ENCODE measurements at places on chromosomes 2 and 18.

DNA sequence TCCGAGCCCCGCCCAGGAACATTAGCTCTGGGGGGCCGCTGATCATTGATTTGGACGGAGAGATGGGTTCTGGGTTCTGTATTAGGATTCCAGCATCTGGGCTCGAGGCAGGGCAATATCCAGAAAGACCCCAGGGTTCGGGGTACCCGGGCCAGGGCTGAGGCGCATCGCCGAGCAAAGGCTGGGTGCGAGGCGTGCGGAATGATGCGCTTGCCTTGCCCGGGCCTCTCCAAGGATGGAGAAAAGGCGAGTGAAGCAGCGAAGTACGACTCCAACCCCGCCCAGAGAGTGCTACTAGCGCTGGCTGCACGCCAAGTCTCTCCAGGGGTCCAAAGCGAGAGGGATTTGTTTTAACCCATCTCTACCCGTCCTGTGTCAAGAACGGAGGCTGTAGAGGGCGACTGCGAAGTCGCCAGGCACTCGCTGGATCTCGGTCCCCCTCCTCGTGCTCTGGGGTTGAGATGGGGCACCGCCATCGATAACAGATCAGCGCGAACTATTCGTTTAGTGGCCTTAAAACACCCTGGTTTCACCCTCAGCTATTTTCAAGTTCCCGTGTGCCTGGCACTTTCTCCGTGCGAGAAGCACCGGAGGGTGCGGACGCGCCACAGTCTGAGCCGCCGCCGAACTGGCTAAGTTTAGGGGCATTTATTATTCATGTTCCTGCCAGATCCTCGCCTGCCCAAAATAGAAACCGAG is 1.9 kb downstream of the ADCYAP1 start:
- no peak for DNase-seq

DNA sequence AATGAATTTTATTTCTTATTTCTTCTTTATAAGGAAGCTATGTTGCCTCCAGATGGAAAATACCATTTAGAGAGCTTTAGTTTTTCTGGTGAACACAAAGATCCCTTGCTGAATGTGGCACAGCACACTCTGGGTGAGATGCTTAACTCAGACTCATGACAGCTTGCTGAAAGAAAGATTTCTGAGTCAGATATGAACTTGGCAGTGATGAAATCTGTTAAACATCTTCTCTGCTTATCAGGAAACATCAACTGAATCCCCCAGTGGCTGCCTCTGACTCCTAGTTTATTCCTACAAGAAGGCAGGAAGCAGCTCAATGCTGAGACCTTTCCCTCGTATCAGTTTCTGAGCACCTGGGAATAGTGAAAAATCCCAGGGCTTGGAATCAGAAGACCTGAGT is 162.8 kb downstream of the OSR1 start:
- peak; percentile 65 for DNase-seq

DNA sequence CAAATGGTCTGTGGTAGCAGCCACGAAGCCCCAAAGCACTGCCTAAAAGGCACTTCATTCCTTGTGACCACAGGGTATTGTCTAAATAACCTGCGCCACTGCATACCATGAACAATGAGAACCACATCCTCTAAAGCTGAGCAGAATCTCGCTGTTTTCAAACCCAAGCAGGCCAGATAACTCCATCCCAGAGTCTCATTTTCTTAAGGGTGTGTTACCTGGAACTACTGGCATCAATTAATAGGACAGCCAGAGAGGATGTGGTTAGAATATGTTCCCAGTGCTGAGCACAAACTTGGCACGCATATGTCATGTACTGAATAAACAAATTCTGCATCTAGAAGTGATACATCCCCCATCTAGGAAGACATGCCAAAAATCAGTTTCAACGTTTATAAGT is 13.0 kb downstream of the VPS4B start:
- DNase-seq = peak; percentile 70

GRCh38 chr2:147325990-147326389 is 518.8 kb upstream of the ACVR2A start:
- no peak for DNase-seq

- no peak for DNase-seq
Observed at GRCh38 chr2:175647058-175647457, 355.0 kb downstream of the LNPK start.

- no peak for DNase-seq
Observed at GRCh38 chr2:192546565-192546964, 351.8 kb upstream of the TMEFF2 start.

- no peak for DNase-seq
Observed at GRCh38 chr2:178827739-178828485, 20.7 kb upstream of the TTN start.

GRCh38 chr2:24830786-24831185 is 37.6 kb downstream of the CENPO start:
- no peak for DNase-seq

DNA sequence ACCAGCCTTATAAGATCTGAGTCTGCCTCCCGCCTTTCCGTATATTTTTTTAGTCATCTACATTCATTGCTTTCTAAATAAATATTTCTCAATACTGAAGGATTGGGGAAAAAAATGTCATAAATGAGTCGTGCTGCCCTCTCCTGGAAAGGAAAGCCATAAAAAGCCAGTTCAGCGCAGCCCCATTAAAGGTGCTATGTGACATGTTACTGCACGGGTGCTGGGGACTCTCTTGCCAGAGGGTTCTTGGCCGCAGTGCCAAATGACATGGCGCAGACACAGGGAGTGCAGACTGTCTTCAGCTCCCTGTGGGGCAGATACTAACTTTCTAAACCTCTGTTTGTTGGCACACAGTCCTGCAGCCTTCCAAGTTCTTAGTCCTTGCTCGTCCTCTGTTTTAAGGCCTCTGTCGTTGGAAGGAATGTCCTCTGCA is 53.7 kb upstream of the MAP3K20 start:
- DNase-seq = peak; percentile 45

DNA sequence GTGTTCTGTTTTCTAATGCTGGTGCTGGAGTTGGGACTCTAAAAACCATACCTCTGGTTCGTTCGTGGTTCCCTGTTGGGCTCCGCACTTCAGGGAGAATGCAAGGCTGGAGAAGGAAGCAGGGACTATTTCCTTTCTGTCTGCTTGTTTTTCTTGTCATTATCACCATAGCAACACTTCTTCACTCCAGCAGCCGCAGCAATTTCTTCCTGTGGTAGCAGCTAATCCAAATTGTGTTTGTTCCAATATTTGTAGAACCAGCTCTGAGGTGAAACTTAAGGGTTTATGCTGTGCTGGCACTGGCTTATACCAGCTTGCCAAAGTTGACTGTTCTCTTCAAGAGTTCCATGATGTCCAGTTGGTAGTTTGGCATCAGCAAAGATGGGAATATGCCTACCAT is 301.4 kb upstream of the SYT4 start:
- DNase-seq = peak; percentile 9

DNA sequence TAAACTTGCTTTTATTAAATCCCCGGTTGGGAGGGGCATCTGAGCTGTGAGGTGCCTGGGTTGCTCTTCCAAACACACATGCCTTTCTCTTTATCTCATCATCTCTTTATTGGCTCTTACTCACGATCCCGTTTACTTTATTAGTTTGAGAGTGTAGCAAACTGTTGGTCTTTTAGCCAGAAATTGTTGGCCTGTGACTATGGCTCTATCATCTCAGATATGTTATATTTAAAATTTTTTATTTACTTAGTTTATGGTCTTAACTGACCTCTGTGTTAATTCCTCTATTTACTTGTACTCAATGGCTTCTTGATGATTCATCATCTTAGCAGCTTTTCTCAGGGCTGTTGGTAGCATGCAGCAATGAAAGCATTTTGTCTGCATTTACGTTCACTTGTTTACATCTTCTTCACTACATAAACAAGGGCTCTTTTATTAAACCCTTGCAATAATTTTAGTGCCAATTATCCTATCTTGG is 408.4 kb downstream of the HRH4 start:
- peak; percentile 63 for DNase-seq

DNA sequence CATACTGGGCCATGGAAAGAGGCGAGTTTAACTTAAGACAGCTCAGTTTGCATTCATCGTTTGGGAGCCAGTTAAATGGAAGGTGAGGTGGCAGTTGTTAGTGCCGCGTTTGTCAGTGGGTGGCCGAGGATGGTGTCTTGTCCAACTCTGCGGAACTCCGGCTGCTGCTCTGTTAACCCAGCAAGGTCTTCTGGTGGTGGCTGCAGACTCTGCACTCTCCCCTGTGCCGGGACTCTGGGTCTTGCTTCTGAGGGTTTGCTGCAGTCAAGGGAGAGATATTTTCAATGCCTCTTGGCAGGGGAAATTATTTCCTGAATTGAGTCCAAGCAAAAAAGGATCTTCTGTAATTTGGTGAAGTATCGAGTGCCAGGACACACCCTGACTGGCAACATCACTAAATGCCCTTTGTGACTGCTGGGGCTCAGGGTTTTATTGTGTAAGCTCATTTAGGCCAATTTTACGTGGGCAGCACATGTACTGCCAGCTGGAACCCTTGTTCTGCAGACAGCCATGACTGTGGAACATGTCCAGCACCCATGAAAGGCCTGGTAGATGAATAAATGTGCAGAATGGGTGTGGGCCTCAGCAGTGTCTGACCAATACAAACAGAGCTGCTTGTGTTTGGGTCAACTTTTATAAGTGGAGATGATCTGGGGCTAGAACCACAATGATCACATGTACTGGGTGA is 58.1 kb downstream of the IL1R2 start:
- DNase-seq = no peak

- no peak for DNase-seq
Observed at GRCh38 chr2:224687156-224687555, 29.0 kb downstream of the CCDC195 start.

DNA sequence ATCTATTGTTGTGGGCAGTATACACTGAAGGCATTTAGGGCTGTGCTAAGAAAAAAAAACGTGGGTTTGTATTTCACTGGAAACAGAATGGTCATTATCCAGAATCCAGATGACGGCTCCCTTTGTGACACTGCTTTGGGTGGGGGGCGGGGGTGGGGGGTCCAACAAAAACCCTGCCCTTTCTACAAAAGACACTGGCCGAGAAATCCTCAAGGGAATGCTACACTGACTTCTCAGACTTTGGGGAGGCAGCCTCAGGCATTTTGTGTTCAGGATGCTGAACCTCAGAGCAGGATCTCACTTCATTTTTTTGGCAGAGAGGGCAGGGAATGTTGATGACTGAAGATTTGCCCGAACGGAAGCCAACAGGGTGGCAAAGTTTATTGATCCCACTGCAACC is 417.1 kb downstream of the HRH4 start:
- DNase-seq = no peak

- DNase-seq = no peak
Observed at GRCh38 chr18:69752737-69753380, 194.8 kb downstream of the CD226 start.

- DNase-seq = no peak
Observed at GRCh38 chr2:216294305-216294704, 78.0 kb downstream of the MARCHF4 start.

DNA sequence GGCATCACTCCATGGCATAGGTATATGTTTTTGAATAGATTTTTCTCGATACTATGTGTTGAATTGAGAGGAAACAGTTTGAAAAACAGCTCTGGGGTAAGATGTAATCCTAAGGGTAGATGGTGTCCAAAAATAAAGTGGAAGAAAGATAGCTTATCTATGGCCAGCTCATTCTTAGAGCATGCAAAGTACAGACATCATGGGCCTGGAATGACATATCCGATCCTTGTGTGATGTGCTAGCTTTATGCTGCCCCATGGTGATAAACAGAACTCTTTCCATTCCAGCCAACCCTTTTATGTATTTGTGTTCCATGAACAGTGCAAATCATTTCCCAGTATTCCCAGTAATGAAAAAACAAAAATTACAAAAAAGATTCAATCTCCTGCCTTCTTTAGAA is 390.2 kb upstream of the NXPH2 start:
- peak; percentile 12 for DNase-seq

GRCh38 chr2:113692698-113693428 is 63.6 kb downstream of the SLC35F5 start:
- DNase-seq = no peak

DNA sequence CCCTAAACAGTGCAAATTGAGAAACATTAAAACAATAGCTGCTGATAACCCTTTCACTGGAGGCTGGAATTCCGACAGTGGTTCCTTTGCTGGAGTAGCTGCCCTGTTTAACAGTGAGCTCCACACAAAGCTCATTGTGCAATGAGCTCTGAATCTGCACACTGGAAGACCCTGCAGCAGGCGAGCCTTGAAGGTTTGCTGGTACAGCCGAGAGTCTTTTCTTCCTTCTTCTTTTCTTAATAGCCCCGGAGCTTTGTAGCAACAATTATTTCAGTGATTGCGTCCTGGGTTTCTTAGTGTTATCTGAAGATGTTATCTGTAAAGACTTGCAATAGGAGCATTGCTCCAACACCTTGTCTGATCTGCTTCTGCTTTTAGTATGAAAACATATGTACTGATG is 50.8 kb upstream of the CXCR4 start:
- no peak for DNase-seq

DNA sequence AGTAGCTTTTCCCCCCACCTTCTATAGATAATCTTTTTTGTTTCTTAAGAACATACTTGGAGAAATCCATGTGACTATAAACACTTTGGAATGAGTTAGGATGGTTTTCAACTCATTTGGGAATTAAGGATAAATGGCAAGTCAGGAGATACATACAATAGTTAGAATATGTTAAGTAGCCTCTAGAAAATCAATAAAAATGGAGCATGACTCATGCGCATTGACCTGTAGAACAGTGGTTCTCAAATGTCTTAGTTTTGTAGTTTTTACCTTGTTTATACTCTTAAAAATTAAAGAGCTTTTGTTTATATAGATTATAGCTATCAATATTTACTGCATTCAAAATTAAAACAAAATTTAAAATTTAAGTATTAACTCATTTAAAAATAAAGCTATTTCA is 24.7 kb downstream of the NUP35 start:
- DNase-seq = peak; percentile 31

GRCh38 chr2:229454934-229455631 is 184.0 kb upstream of the PID1 start:
- DNase-seq = peak; percentile 95

- peak; percentile 7 for DNase-seq
Observed at GRCh38 chr18:37294951-37295350, 270.6 kb downstream of the CELF4 start.

DNA sequence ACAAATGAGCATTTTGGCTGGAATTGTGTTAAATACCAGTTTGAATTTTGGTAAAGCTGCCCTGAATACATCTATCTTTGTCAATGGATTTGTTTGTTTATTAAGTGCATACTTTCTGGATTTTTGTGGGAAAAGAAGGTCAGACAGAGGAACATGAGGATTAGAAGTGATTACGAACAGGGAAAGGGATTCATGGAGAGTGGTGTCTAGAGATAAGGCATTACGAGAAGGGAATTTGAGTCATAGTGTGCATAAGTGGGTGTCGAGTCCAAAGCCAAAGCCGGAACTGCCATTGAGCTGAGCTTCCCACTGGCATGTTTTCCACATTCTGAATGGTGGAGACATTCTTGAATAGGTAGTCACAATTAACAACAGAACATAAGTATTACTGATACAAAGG is 68.9 kb upstream of the EFEMP1 start:
- DNase-seq = peak; percentile 100

- DNase-seq = peak; percentile 83
Observed at GRCh38 chr2:195363496-195363895, 293.5 kb upstream of the SLC39A10 start.

DNA sequence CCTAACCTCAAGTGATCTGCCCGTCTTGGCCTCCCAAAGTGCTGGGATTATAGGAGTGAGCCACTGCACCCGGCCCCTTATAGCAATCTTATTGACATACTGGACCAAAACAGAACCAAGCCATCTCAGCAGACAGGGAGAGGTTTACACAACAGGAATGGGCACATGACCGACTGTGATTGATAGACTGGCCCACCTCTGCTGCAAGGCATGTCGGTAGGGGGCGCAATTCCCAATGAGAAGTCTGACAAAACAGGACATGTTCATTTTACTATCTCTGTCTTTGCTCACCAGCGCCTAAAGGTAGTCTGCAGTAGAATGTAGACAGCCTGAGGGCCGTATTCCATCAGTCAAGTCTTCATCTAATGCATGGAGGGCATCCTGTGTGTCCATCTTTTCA is 2.0 kb downstream of the LYPD6B start:
- DNase-seq = peak; percentile 32
